ENCODE measurements at places on chromosomes 1 and 21.

DNA sequence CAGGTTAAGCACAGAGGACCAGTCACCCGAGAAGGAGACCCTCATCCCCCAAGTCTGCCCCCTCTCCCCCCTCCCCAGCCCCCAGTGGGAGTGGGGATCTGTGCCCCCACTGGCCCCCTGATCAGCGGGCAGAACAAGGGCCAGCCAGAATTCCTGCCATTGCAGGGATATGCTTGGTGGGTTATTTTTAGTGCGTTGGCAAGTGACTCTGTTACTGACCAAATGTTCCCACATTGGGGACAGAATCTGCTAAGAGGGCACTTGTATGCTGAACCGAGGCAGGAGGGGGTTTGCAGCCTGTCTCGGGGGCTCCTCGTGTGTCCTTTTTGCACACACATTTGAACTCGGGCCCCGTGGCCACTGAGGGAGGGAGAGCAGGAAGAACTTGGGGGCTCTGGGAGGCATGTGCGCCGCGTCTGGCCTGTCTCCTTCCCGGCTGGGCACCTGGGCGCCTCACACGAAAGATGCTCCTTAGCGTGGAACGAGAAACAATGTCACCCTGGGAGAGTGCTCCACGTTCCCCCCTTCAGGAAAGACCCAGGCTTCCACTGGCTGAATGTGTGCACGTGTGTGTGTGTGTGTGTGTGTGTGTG, 66.4 kb upstream of the CASZ1 start:
- no peak for DNase-seq

DNA sequence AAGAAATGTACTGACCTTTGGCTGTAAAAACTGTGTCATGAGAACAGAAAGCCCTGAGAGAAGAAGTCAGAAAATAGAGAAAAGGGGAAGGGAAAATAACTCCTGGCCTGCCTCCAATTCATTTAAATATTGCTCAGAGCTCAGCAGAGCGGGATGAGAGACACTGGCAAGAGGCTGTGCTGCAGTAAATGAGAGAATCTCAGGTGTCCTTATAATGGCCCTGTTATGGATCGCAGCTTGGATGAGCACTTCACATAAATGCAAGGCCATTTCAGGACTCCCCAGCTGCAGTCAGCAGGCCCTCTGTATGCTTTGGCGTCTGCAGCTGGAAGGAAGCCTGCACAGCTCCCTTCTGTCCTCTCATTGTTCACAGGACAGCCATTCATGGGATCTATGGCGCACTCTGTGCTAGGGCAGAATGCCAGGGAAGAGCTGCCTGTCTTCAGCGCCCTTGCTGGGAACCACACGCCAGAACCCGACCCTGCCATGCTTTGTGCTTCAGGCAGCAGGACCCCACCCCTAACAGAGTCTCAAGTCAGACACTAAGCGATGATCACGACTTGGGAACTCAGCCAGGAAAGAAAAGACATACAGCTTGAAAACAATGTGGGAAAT, 20.7 kb upstream of the ABCB10 start:
- no peak for DNase-seq

GRCh38 chr1:46520063-46520911, 30.7 kb downstream of the DMBX1 start:
- no peak for DNase-seq

DNA sequence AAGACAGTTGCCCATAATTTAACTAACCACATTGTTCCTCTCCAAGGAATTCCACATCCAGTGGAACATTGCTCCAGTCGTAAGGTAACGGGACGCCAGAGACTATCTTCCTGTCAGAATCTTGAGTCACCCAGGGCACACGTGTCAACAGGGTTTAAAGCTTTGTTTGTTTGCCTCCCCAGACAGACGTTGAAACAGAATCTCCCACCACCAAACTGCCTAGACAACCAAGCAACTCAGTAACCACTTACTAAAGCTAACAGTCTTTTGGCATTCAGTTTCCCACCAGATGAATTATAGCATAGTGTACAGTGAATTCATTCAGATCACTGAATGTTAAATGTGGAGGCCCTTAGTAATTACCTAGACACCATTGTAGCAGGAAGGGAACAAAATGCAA, 439.5 kb downstream of the PLPP3 start:
- DNase-seq, result no peak

DNA sequence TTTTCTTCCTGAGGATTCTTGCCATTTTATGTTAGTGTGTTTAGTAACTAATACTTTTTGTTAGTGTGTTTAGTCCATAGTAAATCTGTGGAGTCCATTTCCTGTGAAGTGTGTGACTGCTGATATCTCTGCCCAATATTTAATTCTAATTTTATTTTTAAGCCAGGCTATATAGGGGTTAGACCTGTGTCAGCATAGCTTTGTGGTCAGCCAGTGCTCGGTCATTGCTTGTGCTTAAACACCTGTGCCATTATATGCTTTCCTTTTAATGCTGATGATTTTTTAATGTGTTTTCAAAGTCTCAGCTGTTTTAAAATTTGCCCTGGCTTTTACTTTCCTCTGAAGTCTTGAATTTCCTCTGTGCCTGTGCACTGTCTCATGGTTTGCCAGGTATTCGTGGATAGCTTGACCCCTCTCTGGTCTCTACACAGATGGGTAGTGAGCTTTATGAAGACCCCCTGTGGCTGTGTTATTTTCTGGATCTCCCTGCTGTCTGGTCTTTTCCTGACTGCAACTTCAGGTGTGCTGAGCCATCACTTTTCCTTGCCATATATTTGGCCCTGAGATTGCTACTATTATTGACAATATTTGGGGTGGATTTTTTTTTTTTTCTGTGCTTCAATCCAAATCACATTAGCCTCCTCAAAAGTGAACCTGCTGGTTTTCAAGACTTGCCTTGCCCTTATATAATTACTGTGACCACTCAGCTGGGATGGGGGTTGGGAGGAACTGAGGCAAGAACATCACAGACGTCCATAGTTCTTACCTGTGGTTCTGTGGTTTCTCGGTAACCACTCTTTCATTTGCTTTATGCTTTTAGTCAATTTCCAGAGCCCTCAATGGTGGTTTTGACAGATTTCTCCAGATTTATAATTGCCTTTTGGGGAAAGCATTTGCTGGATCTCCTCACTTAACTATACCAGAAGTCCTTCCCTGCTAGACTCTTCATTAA, 59.6 kb downstream of the RPS6KC1 start:
- DNase-seq, result no peak

GRCh38 chr1:186984959-186985358, 156.2 kb downstream of the PLA2G4A start:
- DNase-seq, result no peak

- DNase-seq, result no peak
Observed at GRCh38 chr1:242522304-242522945, 2.1 kb downstream of the PLD5 start.

DNA sequence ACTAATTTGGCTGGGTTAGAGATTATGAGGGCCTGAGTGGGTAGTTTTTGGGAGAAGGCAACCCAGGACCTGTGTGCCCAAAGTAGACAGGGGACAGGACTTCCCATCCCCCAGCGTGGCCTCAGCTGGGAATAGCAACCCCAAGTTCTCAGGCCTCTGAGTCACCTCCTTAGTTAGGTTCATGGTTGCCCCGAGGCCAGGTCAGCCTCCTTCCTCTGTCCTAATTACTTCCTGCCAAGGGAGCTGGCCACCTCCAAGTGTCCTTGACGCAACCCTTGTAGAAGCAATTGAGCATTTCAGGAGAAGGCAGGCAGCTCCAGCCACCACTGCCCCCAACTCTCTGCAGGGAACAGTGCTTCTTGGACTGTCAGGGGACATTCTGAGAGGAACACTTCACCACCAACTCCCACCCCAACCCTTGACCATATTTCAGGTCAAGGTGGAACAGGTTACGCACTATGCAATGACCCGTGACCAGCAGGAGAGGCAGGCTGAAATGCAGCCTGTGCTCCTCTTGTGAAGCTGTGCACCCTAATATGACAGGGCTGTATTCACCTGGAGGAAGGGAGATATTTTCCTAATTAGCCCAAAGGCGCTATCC, 5.1 kb upstream of the NT5C1A start:
- DNase-seq, result no peak

- no peak for DNase-seq
Observed at GRCh38 chr1:242579528-242580235, 55.2 kb upstream of the PLD5 start.

DNA sequence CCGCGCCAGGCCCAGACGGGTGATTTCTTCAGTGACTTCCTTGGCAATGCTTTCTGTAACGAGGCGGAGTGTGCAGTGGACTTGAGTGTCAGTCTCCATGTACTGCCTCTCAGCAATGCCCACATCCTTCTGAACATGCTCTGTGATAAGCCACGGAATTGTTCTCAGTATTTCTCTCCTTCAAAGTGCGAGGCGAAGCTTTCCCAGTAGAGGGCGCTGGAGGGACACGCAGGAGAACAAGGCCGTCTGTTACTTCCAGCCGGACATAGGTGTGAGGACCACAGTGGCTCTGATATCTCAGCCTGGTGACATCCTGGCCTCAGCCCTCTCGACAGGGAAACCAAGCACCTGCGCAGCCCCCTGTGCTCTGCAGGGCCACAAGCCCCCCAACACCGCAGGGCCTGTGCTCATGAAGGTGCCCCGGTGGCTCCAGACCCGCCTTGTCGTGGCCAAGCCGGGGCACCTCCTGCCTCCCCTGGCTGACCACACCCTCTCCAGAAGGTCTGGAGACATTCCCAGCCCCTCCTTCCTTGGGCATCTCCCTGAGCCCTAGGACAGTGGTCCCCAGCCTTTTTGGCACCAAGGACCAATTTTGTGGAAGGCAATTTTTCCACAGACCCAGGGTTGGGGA, 46.1 kb upstream of the BACE2 start:
- no peak for DNase-seq

GRCh38 chr1:183126528-183126927, 59.5 kb upstream of the LAMC2 start:
- no peak for DNase-seq

GRCh38 chr1:178870944-178871343, at the start of gene ANGPTL1:
Gene ANGPTL1, minus strand, starts transcription at chr1:178871077. Its CDS starts 5,301 bp downstream, at chr1:178865776.
- no peak for DNase-seq

DNA sequence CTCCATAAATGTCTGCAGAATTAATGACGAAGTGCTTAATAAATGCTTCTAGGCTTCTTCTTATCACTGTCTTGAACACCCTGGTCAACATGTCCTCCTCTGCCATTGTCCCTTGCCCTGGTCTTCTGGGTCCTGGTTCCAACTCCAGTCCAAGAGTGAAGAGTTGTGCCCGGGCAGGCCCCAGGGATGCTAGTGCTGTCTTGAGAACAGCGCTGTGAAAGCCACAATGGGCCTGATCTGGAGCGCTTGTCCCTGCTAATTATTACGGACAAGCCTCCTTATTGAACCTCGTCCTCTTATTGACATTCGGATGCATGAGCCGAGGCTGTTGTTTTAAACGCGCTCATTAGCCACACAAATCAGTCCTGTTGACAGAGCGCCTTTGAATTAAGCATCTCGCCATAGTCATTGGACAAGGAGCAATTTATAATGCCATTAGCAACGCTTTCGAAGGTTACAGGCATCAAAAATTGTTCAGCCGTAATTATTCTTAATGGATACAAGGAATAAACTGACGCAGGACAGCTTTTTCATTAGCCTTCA, 211.6 kb upstream of the POU3F1 start:
- DNase-seq, result no peak
